ENCODE measurements at places on chromosomes 12 and 14.

DNA sequence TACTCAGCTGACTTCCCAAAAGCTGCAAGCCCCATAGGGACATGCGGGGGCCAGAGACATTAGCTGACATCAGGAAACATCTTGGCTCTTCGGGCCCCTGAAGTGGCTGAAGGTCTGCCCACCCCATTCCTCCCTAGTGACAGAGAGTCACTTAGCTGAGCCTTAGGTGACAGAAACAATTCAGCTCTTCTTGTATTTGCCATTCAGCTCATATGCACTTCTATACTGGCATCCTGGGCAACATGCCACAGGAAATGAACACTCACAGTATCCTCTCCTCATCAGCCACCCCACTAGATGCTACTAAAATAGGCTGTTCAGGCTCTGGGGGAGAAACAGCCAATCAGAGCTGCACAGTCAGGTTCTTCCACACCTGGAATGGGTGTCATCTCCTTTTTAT, 3.4 kb downstream of the DCTN2 start:
- DNase-seq: no peak

- no peak for DNase-seq
Observed at GRCh38 chr12:14558473-14558959, 9.2 kb downstream of the PLBD1 start.

- no peak for DNase-seq
Observed at GRCh38 chr12:123939716-123940626, 32.7 kb downstream of the CCDC92 start.

- DNase-seq: no peak
Observed at GRCh38 chr14:105257464-105257863, 9.1 kb downstream of the BTBD6 start.

GRCh38 chr12:131345521-131346436, 365.1 kb upstream of the SFSWAP start:
- DNase-seq: no peak

- DNase-seq: no peak
Observed at GRCh38 chr14:70836946-70837345, 27.6 kb upstream of the MAP3K9 start.

DNA sequence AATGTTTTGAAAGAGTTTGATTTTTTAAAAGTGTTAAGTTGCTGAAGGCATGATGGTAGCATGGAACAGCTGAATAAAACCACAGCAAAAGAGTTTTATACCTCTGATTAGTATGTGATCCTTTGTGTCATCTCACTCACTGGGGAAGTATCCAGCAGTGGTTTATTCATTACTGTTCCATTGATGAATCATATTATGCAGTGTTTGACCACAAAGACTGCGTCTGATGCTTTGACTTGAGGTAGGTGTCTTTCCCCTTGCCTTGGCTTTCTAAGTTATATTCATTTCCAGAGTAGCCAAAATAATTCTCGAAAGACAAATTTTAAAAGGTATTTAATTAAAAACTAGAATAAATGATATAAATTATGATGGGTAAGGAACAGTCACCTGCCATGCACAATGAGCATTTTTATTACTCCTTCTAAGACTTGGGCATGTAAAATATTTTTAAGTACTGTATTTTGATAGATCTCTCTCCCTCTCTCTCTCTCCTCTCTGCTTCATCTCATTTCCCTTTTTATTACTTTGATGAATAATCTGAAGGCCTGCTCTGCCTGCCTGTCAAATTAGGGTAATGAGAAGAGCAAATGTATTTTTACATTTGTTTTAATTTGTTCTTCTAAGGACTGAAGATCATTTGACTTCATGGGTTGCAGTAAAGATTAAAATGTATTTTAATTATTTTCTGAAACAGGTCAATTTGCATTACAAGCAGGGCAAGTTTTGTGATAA, 164.9 kb downstream of the NAV3 start:
- DNase-seq: no peak

DNA sequence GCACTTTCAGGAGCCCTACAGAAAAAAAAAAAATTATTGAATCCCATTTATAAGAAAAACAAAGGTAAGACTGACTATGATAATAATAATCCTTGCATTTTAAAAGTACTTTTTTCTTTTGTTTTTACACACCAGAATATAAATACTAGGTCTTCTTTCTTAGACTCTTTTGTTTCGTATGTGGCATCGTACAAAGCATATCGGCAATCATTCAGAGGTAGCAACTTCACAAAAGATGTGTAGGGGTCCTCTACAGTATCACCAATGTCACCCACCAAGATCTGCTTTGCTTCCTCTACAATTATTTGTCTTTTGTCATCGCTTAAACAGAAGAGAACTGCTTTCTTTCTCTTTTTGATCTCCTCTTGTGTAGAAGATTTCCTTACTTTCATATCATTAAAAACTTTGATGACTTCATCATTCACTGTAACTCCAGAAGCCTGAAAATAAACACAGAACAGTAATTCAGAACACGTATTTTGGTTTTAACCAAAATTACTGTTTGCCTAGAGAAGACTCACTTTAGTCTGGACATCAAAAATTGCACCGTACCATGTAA, 1.2 kb downstream of the CFL2 start:
- DNase-seq: no peak

GRCh38 chr14:104972301-104973134, 5.7 kb downstream of the AHNAK2 start:
- DNase-seq: no peak

- DNase-seq: no peak
Observed at GRCh38 chr14:73783107-73783727, 68.4 kb upstream of the PTGR2 start.

DNA sequence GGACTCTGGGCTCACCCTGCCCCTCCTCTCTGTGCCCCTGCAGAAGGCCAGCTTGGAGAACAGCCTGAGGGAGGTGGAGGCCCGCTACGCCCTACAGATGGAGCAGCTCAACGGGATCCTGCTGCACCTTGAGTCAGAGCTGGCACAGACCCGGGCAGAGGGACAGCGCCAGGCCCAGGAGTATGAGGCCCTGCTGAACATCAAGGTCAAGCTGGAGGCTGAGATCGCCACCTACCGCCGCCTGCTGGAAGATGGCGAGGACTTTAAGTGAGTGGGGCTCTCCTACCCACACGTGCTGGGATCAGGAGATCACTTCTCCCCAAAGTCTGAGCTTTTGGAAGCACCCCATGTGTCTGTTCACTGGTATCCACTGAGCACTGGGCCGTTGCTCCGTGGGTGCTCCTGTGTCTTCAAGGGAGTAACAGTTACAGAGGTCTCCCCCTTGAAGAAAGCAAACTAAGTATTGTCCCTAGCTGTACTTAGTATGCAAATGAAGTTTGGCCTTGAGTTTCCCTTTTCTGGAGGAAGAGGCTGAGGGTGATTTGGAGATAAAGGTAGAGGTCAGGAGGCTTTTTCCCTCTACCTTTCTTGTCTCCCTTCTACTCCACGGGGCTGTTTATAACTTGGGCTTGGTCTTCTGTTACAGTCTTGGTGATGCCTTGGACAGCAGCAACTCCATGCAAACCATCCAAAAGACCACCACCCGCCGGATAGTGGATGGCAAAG, 3.3 kb downstream of the KRT18 start:
- no peak for DNase-seq

DNA sequence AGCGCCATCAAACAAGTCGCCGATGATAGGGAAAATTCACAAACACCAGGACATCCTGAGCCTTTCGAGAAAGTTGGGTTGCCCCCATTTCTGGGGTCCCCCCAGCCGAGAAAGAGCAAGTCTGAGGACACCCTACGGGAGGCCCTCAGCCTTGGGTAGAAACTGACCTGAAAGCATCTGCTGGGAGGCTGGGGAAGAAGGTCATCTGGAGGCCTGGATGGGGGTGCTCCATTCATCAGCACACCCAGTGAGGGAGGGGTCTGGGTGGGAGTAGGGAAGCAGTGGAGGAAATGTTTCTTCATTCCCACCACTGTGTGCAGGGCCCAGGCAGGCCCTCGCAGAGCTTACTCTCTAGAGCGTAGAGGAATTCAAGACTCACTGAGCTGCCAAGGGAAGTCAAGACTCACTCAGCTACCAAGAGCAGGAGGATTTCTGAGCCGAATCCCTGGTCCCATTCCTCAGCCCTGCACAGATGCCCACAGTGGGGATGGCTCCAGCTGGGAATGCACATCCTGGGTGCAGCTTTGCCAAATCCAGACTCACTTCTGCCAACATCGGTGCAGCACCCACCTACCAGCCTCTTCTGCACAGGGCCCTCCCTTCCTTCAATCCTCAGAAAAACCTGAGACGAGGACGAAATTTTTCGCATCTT, 38.1 kb downstream of the DIO3 start:
- no peak for DNase-seq

DNA sequence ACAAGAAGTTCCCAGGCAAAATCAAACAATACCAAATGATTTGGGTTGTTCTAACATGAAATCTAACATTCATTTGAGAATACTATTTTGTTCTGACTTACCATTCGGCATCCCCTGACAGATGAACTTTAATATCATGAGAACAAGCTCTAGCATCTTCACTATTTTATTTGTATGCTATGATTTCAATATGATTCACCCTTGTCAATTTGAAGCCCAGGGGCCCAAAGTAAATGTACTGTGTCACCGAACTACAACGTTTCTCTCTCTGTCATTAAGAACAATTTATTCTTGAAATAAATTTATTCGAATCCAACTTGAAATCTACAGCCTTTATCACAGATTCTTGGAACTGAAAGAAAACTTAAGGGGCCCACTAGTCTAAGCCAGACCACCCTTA, 146.2 kb upstream of the RASSF8 start:
- DNase-seq: no peak

DNA sequence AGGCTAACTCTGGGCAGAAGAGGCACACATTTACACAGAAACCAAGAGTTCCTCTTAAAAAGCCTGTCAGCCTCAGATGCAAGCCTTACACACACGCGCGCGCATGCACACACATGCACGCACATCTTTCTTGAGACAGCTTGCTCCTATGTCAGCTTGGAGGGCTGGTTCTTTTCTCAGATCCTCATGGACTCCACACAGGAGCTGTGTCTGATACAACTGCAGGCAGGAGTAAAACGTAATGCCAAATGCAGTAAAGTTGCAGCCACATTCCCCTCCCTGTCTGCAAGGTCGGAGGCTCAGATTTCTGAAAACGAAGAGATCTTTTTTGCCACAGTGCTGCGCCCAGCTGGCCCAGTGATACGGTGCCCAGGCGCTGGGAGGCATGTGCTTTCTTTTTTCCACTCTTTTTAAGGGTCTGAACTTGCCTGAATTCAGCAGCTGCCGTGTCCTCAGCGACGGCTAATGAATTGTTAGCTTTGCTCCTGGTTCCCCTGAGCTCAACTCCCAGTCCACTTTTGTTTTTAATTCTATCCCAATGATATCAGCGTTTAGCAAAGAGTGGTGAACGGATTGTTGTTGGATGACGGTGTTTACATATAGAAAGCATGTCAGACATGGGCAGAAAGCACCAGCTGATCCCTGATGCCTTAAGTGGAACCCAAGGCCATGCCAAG, 72.9 kb upstream of the FOXN3 start:
- DNase-seq: no peak

DNA sequence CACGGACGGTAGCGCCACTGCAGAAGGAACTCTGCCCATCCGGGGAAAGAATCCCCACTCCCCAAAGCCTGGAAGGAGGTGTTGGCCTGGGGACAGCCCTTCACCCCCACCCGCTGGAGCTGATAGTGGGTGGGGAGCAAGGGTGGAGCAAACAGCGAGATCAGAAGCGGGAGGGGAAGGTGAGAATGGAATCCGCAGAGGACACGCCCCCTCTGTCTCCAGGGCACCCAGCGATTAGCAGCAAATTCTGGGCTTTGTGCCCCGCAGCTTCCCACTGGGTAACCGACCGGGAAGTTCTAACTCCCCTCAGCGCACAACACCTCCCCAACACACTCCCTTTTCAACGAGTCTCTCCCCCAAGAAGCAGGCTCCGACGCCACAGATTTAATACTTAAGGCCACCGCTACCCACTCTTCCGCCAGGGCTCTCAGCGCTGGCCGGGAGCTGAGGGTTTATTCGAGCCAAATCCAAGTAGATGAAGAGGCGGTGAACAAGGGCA, 1.4 kb downstream of the SLC25A29 start:
- no peak for DNase-seq

- no peak for DNase-seq
Observed at GRCh38 chr14:104882325-104882973, 17.4 kb downstream of the CEP170B start.

DNA sequence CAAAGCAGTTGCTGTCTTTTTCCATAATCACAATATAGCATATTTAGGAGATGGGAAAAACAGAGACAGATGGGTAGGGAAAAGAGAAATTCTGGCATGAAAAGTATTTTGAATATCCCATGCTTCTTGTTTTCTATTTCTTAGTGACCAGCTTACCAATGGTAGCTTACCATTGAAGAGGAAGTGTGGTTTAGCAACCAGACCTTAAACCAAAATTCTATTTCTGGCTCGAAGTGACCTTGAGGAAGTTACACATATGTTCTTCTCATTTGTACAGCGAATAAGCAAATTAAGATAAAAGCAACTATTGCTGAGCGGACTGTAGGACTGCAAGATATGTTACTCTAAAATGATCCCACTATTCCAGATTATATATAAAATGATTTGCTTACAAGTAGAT, 82.9 kb downstream of the FGD4 start:
- no peak for DNase-seq

GRCh38 chr12:5171701-5172100, 128.0 kb downstream of the KCNA5 start:
- no peak for DNase-seq

- no peak for DNase-seq
Observed at GRCh38 chr12:66044731-66045130, 85.8 kb downstream of the LLPH start.

DNA sequence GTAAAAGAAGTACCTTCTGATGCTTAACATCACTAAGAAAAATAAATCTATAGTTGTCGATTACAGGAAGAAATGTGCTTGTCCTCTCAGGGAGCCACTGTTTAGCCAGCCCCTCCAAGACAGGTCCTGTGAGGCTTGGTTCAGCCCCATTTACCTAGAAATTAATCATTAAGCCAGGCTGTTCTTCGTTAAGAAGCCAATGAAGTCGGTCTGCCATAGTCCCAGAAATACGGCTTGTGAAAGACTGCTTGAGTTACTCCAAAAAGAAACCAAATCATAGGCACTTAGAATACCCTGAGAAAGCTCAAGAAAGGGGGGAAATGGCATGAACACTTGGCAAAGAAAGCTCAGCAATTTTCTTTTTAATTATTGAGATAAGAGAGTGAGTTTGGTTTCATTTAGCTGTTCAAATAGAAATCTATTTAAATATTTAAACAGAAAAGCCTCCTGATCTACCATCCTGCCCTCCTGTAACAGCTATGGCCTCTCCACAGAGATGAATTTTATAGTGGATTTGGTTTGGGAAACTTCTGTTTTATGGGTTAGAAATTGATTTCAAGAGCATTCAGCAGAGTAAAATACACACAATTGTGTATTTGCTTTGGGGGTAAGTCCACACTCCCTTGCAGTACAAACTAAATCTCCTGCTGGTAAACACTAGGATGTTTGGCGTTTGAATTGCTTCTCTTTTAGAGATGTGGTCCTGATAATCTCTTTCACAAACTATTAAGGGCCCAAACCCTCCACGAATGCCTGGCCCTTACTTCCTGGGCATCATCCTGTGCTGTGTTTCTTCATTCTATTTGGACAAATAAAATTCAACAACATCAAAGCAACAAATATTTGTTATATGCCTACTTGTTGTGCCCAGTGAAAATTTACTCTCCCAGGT, 234.4 kb downstream of the SEC23A start:
- DNase-seq: no peak

GRCh38 chr14:71525663-71526221, 406.5 kb upstream of the RGS6 start:
- no peak for DNase-seq

- DNase-seq: no peak
Observed at GRCh38 chr12:49462083-49462744, 76.6 kb upstream of the KCNH3 start.
